ENCODE measurements at places on chromosomes 3 and 15. TPM values are rescaled to one million over a fixed set of nuclear protein-coding genes. Genes with fewer than 3 reads are reported as not detected.

The COX5A gene
- total RNA-seq: 373 TPM

The CYP11A1 gene
- 1.9 TPM for total RNA-seq

GRCh38 chr15:46280762-46281542, 646.1 kb downstream of the SQOR start:
- no peak overlapping the region for H3K27ac ChIP-seq
- 0 out of 2 replicates have a peak, but pooled peaks cover 2% of the 10 kb centered on the region for H3K4me1 ChIP-seq
- H3K36me3 ChIP-seq: no peaks in the 10 kb centered on the region
- no peaks in the 10 kb centered on the region for H3K27me3 ChIP-seq

The MNS1 gene
- total RNA-seq: not detected

DNA sequence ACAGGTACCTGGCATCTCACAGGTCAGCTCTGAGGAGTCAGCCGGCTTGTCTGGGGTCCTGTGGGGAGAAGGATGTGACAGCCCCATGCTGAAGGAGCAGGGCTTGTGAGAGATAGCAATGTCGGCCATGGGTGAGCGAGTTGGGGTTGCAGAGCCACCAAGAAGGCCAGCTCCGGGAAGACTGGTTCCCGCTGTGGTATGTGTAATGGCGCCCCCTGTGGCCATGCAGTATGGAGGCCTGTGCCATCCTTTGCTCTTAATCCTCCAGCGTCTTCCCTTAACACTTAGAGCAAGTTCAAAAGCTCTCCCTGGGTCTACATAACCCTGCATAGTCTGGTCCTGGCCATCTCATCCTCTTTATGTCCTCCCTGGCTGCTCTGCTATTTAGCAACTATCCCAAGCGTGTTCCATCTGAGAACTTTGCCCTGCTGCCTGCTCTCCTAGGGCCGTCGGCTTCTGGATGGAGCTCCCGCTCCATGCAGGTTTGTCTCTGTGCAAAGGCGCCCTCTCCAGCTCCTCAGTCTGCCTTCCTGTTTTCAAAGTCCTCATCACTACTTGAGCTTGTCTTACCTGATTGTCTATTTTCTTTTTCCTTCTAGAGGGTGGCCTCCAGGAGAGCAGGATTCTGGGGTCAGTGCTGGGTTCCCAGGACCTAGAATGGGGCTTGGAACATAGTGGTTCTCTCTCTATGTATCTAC, 40.8 kb upstream of the IQCF6 start:
- peak; percentile 43 for DNase-seq
- H3K36me3 ChIP-seq: no peaks in the 10 kb centered on the region
- H3K4me3 ChIP-seq: no peak overlapping the region

GRCh38 chr15:52486003-52486996, 42.4 kb downstream of the MYO5A start:
- H3K4me3 ChIP-seq: no peak overlapping the region
- H3K4me1 ChIP-seq: peaks cover 7% of the 10 kb centered on the region
- H3K27ac ChIP-seq: no peak overlapping the region
- no peaks in the 10 kb centered on the region for H3K36me3 ChIP-seq

GRCh38 chr3:53379898-53380297, 32.6 kb upstream of the DCP1A start:
- no peaks in the 10 kb centered on the region for H3K27me3 ChIP-seq
- H3K27ac ChIP-seq: no peak overlapping the region
- H3K36me3 ChIP-seq: no peaks in the 10 kb centered on the region
- no peak overlapping the region for H3K4me3 ChIP-seq
- no peaks in the 10 kb centered on the region for H3K4me1 ChIP-seq

GRCh38 chr15:37015035-37015434, 85.3 kb downstream of the MEIS2 start:
- H3K27ac ChIP-seq: no peak overlapping the region
- DNase-seq: no peak
- no peaks in the 10 kb centered on the region for H3K4me1 ChIP-seq
- H3K27me3 ChIP-seq: no peaks in the 10 kb centered on the region

DNA sequence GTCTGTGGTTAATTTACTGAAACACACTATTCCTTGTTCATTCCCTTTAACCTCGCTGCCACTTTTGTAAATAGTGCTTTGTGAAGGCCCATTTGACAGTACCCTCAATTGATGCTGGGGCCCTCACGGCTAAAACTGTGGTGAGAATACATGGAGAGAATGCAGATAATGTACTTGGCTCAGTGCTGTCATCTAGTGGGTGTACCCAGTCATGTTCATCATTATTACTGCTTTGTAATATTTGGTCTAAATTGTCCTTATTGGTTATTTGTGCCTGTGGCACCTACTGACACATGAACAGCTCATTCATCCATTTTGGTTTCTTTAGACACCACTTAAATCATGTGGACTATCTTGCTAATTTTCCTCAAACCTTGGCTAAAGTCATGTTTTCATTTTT, 543.6 kb downstream of the EDEM1 start:
- no peak for DNase-seq
- no peaks in the 10 kb centered on the region for H3K27me3 ChIP-seq
- no peak overlapping the region for H3K4me3 ChIP-seq
- H3K4me1 ChIP-seq: no peaks in the 10 kb centered on the region
